ENCODE measurements at places on chromosomes 11 and 22.

- no peak for DNase-seq
Observed at GRCh38 chr11:82960779-82961143, 59.2 kb downstream of the DDIAS start.

GRCh38 chr11:22829231-22830081, at the start of gene SVIP:
SVIP (minus strand) TSS chr11:22829801; CDS start chr11:22829748, 53 bp downstream.
- DNase-seq: peak; percentile 93

- DNase-seq: no peak
Observed at GRCh38 chr11:78181185-78181584, 7.2 kb downstream of the KCTD21 start.

DNA sequence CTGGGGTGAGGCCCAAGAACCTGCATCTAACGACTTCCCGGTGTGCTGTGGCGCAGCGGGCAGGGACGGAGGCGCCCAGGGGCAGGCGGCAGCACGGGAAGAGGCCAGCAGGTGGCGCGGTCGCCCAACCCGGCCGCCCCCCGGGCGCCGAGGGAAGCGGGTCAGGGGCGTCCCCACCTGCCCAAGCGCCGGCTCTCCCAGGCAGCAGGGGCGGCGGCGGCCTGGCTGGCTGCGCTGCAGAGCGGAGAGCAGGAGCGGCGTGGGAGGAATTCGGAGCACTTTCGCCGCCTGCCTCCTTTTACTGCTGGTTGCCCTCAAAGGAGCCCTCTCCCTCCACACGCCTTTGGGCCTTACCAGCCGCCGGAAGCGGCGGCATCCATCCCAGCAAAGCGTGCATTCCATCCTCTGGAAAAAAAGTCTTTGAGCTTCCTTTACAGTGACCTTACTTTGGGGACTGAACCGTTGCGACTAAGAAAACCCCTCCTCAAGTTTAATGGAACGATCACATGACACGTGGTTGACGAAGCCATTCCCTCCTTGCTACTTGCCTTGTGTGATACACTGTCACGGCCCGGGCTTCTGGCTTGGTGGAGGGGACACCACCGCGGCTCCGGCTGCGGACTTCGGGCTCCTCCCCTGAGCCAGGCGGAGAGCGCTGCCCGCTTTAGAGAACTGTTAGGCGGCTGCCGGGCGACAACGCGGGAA, 106.8 kb upstream of the CLMP start:
- DNase-seq: peak; percentile 61

GRCh38 chr11:79078999-79079398, 361.8 kb downstream of the TENM4 start:
- DNase-seq: no peak

- no peak for DNase-seq
Observed at GRCh38 chr22:44025171-44026065, 1.3 kb downstream of the PARVB start.
